ENCODE measurements at places on chromosomes 2 and 18.

- no peak for DNase-seq
Measured at GRCh38 chr2:238939074-238939473, 91.2 kb downstream of the TWIST2 start.

DNA sequence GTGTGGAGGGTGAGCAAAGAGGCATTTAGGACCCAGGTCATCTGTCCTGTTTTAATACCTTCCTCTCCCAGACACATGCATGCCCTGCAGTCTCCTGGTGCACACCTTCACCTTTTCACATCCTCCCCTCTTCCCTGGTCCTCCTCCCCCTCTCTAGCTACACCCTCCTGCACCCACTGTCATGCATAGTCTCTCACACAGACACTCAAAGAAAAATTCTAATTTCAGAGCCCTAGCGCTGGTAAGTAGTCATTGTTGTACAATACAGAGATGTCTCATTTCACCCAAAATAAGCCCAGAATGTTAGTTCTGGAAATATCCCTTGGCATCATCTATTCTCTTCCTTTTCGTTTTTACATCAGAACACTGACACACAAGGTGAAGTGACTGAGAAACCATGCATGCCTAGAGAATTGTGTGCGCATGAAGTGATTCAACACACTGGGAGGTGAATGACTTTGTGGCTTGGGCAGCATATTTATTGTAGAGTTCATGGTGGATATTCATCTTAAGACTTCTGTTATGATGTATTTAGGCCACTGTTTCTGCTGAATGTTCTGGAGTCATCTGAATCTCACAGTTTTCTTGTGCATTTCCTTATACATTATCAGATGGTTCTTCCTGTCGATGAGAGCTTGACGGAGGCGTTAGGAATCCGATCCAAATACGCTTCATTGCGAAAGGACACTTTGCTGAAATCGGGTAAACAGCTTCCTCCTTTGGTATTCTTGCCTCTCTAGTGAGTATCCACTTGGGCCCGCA is 69.9 kb downstream of the COA5 start:
- no peak for DNase-seq

GRCh38 chr18:27130065-27130630 is 55.0 kb downstream of the CHST9 start:
- no peak for DNase-seq

DNA sequence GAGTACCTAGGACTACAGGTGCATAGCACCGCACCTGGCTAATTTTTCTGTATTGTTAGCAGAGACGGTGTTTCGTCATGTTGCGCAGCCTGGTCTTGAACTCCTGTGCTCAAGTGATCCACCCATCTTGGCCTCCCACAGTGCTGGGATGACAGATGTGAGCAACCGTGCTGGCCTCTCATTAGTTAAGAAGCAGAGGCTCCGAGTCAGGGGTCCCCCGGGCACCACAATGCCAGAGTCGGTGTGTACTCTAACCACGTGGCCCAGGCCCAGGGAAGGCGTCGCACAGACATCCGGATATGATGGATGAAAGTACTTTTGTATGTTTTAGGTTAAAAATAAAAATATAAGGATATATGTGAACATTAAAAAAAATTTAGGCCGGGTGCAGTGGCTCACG is 28.3 kb upstream of the HPCAL1 start:
- DNase-seq, result no peak

- no peak for DNase-seq
Measured at GRCh38 chr2:191299866-191300265, 54.7 kb downstream of the MYO1B start.

Measured in erythroblast (primary cell).